ENCODE measurements at places on chromosomes 12 and 14. TPM values are rescaled to one million over a fixed set of nuclear protein-coding genes. Genes with fewer than 3 reads are reported as not detected.

The SYNDIG1L gene
- not detected for total RNA-seq

The CLEC2D gene
- total RNA-seq, result 5.1 TPM

The TPH2 gene
- not detected for total RNA-seq

The ESRRB gene
- total RNA-seq, result not detected

The KRT78 gene
- total RNA-seq, result not detected

The PCED1B gene
- total RNA-seq, result 0.33 TPM

The KCNC2 gene
- not detected for total RNA-seq

The PRH2 gene
- not detected for total RNA-seq

The MMP19 gene
- total RNA-seq, result 7.1 TPM

The SMIM10L1 gene
- total RNA-seq, result 4.4 TPM

The KRT80 gene
- 0.17 TPM for total RNA-seq

The IL22 gene
- total RNA-seq, result not detected
